ENCODE measurements at places on chromosomes 11 and 22.

GRCh38 chr11:105230586-105230985, 91.0 kb upstream of the CARD18 start:
- no peak for DNase-seq

DNA sequence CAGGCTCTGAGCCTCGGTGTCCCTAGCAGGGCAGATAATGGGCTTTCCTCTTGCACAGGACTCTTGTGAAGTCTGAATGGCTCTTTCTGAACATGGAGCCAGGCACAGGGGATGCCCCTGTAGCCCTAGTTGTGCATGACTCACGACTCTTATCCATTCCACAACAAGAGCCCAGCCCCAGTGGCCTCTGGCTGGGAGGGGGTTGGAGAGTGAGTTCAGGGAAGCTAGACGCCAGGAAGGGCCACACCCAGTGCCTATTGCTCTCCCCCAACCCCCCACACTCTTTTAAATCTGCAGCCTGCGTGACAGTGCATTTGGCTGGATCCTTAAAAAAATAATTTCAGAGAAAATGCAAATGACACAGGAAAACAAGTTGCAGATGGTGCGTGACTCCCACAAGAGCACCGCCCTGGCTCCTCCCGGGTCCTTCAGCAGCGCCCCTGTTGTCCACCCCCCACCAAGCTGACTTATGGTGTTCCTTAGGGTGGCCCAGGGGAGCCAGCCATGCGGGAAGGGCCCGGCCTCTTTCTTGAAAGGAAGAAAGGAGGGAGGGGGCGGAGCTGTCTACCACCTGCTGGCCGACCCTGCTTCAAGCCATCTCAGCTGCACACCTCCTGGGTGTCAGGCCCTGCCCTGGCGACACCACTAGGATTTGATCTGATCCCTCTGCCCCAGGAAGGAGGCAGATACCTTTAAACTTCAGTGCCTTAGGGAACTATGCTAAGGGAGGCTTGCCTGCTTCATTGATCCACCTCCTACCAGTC, 74.7 kb downstream of the MN1 start:
- DNase-seq, result no peak

- DNase-seq, result no peak
Measured at GRCh38 chr22:50729391-50730012, 8.5 kb upstream of the ACR start.

DNA sequence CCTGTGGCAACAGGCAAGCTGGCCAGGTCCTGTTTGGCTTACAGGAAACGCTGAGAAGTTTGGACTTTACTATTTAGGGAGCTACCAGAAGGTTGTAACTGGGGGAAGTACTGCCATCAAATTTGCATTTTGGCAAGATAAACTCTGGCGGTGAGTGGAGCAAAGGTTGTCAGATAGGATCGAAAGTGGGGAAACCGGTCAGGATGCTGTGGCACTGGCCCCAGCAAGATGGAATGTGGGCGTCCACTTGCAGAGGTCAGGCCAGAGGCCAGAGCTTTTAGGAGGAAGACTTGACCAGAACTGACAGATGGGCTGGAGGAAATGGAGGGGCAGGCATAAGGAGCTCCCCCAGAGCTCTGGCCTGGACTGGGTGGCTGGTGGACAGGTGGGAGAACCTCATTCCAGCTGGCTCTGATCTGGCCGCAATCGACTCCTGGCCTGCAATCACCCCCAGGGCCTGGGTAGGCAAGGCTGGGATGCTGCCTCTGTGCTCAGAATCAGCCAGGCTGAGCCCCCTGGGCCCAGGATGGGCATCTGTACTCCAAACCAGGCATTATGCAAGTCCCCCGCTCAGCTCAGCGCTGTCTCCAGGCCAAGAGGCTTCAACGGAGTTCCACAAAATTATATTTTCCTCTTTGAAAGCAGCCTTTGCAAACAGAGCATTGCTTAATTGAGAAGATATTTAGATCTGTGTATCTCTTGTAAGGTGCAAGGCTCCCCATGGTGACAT, 178.3 kb upstream of the NECTIN1 start:
- no peak for DNase-seq

- no peak for DNase-seq
Measured at GRCh38 chr22:24725736-24726135, 48.8 kb downstream of the PIWIL3 start.

DNA sequence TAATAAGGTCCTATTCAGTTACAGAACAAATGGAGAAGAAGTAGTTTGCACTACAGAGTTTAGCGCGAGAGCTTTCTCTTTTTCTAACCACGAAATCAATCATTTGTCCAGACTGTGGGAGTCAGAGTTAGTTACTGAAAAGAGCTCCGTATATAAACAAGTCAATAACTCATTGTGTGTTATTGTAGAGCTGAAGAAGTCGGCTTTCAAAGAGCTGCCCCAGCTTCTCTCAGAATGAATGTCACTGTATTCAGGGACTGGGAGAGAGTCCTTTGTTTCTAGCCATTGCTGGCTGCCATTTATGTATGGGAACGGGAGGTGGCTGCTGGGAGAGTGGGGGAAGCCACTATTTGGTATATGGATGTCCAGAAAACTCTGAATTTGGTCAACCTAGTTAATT, 227.8 kb downstream of the DCDC1 start:
- no peak for DNase-seq

DNA sequence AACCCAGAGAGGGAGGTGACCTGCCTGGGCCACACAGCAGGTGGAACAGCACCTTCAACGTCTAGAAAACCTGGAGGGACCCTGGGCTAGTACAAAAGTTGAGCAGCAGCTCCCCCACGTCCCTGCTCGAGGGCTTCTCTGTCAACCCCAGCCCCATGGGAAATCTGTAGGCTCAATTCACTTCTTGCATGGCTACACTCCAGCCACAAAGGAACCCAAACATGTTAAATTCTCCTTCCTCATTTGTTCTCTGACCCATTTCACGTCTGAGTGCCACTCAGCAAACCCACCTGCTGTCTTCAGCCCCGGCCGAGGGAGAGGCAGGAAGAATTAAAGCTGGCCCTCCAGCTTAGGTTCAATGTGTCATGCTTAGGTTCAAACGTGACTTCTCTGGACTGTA, 418.5 kb downstream of the MIAT start:
- no peak for DNase-seq

- DNase-seq, result peak; percentile 29
Measured at GRCh38 chr11:7281079-7281478, 29.4 kb downstream of the SYT9 start.

- DNase-seq, result no peak
Measured at GRCh38 chr11:114713756-114714155, 35.4 kb downstream of the NXPE2 start.

GRCh38 chr11:38156495-38157146, 1558.6 kb upstream of the RAG2 start:
- DNase-seq, result no peak

GRCh38 chr11:77147668-77148321, 19.7 kb downstream of the MYO7A start:
- no peak for DNase-seq
